Activated T-cell treated with anti-CD3 and anti-CD28 coated beads, Interleukin-2, amount 50 U/mL, for 24 hours (primary cell): ENCODE measurements at places on chromosomes 7 and 10.
A peak's percentile ranks its signal among the peaks of the same experiment; 100 is the strongest.

GRCh38 chr7:74030861-74031260 is 2.9 kb downstream of the ELN start:
- H3K36me3 ChIP-seq, result no peaks in the 10 kb centered on the region
- no peak for DNase-seq
- H3K27ac ChIP-seq, result no peak overlapping the region
- H3K4me3 ChIP-seq, result no peak overlapping the region
- H3K27me3 ChIP-seq, result peaks cover 38% of the 10 kb centered on the region
- peaks cover 10% of the 10 kb centered on the region for H3K4me1 ChIP-seq

DNA sequence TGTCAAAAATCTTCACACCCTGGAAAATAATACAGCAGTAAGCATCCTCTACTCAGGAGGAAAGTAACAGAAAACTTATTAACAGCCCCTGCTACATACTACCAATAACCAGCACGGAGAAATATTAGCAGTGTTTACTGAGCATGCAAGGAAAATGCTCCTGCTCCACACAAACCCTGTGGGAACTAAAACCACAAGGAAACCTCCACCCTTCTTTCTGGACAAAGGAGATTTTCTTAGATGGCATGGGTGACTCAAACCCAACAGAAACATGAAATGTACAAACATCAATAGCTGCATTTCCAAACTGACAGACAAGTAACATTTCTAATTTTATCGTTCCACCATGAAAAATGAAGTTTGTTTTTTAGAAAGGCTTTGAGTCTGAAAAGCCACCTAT is 113.4 kb downstream of the VPS41 start:
- no peak for DNase-seq
- H3K27me3 ChIP-seq, result no peaks in the 10 kb centered on the region
- no peak overlapping the region for H3K4me3 ChIP-seq
- H3K27ac ChIP-seq, result no peak overlapping the region

DNA sequence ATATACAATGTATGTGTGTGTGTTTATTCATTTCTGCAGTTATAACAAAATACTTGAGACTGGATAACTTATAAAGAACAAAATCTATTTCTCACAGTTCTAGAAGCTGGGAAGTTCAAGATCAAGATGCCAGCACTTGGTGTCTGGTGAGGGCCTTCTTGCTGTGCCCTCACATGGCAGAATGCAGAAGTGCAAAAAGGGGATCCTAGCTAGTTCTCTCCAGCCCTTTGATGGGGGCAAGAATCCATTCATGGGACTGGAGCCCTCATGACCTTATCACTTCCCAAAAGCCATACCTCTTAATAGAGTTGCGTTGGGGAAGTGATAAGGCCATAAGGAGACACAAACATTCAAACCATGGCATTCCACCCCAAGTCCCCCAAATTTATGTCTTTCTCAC is 8.4 kb downstream of the GRB10 start:
- H3K4me3 ChIP-seq, result no peak overlapping the region
- no peak overlapping the region for H3K27ac ChIP-seq
- H3K36me3 ChIP-seq, result no peaks in the 10 kb centered on the region
- H3K27me3 ChIP-seq, result no peaks in the 10 kb centered on the region
- DNase-seq, result no peak
- H3K4me1 ChIP-seq, result no peaks in the 10 kb centered on the region

- H3K27me3 ChIP-seq, result no peaks in the 10 kb centered on the region
- H3K4me3 ChIP-seq, result peak overlapping the region; percentile 89
- peak overlapping the region; percentile 96 for H3K27ac ChIP-seq
- H3K36me3 ChIP-seq, result peaks cover 29% of the 10 kb centered on the region
- H3K4me1 ChIP-seq, result peaks cover 60% of the 10 kb centered on the region
Observed at GRCh38 chr7:116211913-116212596, 1.7 kb downstream of the TES start.

DNA sequence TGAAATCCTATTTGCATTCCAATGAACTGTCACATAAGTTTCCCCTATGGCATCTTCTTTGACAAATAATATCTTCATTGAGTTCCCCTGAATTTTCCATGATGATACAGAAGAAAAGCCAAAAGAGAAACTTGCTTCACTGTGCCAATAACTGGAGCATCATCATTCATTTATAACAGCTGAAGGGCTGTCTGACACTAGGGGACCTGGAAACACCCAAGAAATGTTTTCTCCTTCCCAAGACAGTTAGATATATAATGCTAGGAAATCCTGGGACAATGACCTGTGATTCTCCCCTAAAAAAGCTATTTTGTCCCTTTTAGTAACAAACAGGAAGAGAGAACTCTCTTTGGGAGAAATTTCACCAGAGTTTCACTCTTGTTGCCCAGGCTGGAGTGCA is 133.6 kb downstream of the SEMA3C start:
- H3K4me1 ChIP-seq, result no peaks in the 10 kb centered on the region
- H3K27ac ChIP-seq, result no peak overlapping the region
- H3K27me3 ChIP-seq, result no peaks in the 10 kb centered on the region
- no peak for DNase-seq

GRCh38 chr10:124754227-124754626 is 10.0 kb upstream of the FAM53B start:
- H3K4me3 ChIP-seq, result no peak overlapping the region
- peaks cover 72% of the 10 kb centered on the region for H3K36me3 ChIP-seq
- no peak for DNase-seq
- H3K4me1 ChIP-seq, result peaks cover 7% of the 10 kb centered on the region

GRCh38 chr7:19369806-19370205 is 224.6 kb upstream of the FERD3L start:
- no peak overlapping the region for H3K4me3 ChIP-seq
- H3K4me1 ChIP-seq, result no peaks in the 10 kb centered on the region
- no peaks in the 10 kb centered on the region for H3K27me3 ChIP-seq
- no peaks in the 10 kb centered on the region for H3K36me3 ChIP-seq

GRCh38 chr7:133674079-133674763 is 421.3 kb downstream of the EXOC4 start:
- H3K36me3 ChIP-seq, result no peaks in the 10 kb centered on the region
- H3K4me1 ChIP-seq, result peaks cover 3% of the 10 kb centered on the region
- H3K27me3 ChIP-seq, result no peaks in the 10 kb centered on the region
- no peak for DNase-seq
- no peak overlapping the region for H3K4me3 ChIP-seq
- no peak overlapping the region for H3K27ac ChIP-seq

DNA sequence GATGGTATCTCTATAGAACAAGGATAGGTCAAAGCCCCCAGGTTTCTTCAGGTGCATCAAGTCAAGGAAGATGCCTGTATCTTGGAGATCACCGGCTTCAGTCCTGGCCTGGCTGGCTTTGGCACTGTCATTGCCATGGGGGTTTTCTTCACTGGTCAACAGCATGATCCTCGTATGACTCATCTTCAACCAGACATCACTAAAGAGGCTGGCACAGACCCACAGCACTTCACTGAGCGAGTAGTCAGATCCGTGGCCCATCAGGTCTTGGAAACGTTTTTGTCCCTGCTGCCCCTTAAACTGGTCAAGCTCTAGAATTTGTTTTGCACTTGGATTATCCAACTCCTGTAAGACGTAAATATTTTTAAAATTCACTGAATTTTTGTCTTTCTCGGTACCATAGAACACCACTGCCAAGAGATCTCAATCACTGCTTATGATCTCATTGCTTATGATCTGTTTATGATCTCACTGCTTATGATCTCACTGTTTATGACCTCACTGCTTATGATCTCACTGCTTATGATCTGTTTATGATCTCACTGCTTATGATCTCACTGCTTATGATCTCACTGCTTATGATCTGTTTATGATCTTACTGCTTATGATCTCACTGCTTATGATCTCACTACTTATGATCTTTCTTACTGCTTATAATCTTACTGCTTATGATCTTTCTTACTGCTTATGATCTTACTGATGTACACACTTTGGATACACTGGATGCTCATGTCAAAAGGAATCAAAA is 135.2 kb downstream of the CYP26A1 start:
- H3K27me3 ChIP-seq, result no peaks in the 10 kb centered on the region
- no peak overlapping the region for H3K27ac ChIP-seq
- H3K4me1 ChIP-seq, result no peaks in the 10 kb centered on the region
- H3K36me3 ChIP-seq, result no peaks in the 10 kb centered on the region
- no peak for DNase-seq

- H3K27ac ChIP-seq, result no peak overlapping the region
- peaks cover 19% of the 10 kb centered on the region for H3K4me1 ChIP-seq
- no peaks in the 10 kb centered on the region for H3K36me3 ChIP-seq
- no peak overlapping the region for H3K4me3 ChIP-seq
- peak; percentile 30 for DNase-seq
- H3K27me3 ChIP-seq, result no peaks in the 10 kb centered on the region
Observed at GRCh38 chr7:89623018-89623672, 531.1 kb upstream of the STEAP1 start.

DNA sequence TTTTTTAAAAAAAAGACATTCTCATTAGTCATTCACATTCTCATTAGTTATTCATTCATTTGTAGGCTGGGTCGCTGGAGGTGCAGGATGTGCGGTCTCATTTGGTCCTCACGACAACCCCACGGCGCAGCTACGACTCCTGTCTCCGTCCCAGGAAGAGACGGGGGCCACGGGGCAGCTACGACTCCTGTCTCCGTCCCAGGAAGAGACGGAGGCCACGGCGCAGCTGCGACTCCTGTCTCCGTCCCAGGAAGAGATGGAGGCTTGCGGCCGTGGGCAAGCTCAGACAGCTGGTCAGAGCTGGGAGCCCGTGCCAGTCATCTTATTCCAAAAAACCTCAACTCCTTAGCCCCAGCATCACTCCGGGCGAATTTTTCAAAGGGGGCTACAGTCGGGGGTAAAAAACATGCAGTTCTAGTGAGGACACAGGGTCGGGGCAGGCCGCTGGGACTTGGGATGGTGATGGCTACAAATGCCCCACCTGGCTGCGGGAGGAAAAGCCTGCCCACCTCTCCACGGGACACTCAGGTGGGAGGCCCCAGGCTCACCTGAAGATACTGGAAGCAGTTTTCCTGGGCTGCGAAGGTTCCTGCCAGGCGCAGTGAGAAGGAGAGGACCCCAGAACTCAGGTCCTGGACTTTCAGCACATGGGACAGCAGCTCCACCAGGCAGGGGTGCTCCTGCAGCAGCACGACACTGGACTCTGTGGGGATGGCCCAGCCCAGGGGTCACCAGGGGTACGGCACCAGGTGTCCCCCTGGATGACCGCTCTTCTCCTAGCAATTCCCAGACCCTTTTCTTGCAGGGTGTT is 8.3 kb downstream of the BRAT1 start:
- H3K27ac ChIP-seq, result no peak overlapping the region
- H3K27me3 ChIP-seq, result no peaks in the 10 kb centered on the region
- no peak for DNase-seq
- H3K4me1 ChIP-seq, result peaks cover 11% of the 10 kb centered on the region
- H3K4me3 ChIP-seq, result no peak overlapping the region

DNA sequence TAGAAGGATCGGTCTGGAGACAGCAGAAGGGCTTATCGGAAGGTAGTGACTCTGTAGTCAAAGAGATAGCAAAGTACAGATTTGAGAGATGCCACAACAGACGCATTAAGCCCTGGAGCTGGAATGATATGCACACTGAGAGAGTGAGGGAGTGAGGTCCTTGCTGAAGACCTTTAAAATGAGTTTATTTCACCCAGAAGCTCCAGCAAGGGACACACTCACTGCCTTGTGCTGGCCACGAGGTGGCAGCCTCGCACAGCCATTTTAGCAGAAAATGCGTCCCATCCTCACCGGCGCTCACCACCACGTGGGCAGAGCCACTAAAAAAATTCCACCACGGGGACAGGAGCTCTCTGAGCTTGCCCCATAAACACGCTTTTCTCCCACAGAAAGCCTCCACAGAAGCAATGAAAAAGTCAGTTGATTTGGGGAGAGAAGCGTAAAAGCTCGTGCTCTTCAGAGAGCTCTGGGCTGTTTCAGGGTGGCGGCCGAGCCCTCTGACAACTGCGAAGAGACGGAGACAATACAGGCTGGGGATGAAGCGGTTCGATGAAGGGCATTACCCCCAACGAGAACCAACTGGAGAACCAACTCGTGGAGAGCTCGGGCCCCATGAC is 163.0 kb upstream of the KLF14 start:
- peaks cover 96% of the 10 kb centered on the region for H3K4me1 ChIP-seq
- no peaks in the 10 kb centered on the region for H3K27me3 ChIP-seq

- H3K27me3 ChIP-seq, result peaks cover 9% of the 10 kb centered on the region
- DNase-seq, result no peak
- H3K27ac ChIP-seq, result no peak overlapping the region
- no peak overlapping the region for H3K4me3 ChIP-seq
- no peaks in the 10 kb centered on the region for H3K36me3 ChIP-seq
- H3K4me1 ChIP-seq, result no peaks in the 10 kb centered on the region
Observed at GRCh38 chr10:125778556-125778955, 2.9 kb upstream of the MMP21 start.

DNA sequence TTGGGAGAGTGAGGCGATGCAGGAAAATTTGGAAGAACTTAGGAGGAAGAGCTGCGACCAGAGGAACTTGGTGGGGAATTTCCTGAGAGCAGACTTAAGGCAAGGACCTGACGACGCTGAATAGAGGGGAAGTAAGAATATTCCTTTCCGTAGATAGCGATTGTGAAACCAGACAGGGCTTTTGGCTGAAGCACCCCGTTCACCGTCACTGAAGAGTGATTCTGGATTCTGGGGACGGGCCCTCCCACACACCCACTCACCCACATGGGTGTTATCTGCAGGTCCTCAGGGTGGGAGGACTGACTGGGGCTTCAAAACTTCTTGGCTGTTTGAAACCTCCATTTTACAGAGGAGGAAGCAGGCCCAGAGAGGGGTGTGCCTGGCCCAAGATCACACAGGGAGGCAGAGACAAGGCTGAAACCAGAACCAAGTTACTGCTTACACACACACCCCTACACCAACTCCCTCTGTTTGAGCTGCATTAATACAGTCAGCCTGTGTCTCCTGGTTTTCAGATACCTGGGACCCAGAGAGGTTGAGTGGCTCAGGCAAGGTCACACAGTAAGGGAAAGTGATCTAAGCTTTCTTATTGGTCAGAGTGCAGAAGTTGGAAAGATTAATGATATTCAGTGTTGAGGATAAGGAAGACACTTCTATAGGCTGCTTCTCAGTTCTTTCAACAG is 37.2 kb upstream of the CDH23 start:
- no peak overlapping the region for H3K4me3 ChIP-seq
- no peak overlapping the region for H3K27ac ChIP-seq
- H3K36me3 ChIP-seq, result peaks cover 55% of the 10 kb centered on the region
- H3K27me3 ChIP-seq, result no peaks in the 10 kb centered on the region
- DNase-seq, result no peak

DNA sequence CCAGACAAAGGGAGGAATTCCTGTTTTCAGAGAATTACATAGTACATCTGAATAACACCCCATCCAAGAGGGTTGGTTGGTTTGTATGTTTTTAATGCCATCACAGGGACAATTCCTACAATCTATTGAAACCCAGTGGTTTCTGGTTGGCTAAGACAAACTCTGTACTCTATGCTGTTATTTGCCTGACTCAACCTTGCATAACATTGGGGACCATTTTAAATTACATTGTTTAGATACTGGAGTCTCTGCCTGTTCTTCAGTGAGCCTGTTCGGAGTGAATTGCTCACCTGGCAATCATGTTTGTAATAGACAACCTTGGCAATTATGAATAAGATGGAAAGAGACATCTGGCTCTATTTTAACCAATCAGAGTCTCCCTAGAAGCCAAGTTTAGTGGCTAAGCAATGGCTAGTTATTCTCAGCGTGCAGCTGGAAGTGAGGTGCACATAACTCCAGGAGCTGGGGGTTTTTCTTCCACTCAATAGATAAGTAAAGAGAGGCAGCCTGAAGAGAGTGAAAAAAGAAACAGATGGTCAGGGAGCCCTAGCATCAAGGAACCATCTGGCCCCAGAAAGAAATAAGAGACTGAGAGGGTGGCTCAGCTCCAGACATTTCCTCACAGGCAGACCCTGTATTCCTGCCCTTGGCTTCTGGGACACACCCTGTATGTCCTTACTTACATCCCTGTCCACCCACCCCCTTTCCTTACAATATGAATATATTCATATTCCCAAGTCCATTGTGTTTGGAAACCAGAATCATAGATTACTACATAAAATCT is 21.2 kb upstream of the SLC35G1 start:
- no peaks in the 10 kb centered on the region for H3K36me3 ChIP-seq
- H3K27ac ChIP-seq, result no peak overlapping the region
- H3K27me3 ChIP-seq, result peaks cover 47% of the 10 kb centered on the region
- no peaks in the 10 kb centered on the region for H3K4me1 ChIP-seq
- no peak for DNase-seq
